B cell (primary cell): ENCODE measurements at places on chromosomes 11 and 22. TPM values are rescaled to one million over a fixed set of nuclear protein-coding genes. Genes with fewer than 3 reads are reported as not detected.

ZNF280B gene
- total RNA-seq = 2.9 and 3.5 TPM in 2 replicates

OR6A2 gene
- total RNA-seq = 0.10 and 0.12 TPM in 2 replicates

APOBEC3H gene
- 0.59 and 1.0 TPM in 2 replicates for total RNA-seq

CLP1 gene
- total RNA-seq = 15.5 and 15.8 TPM in 2 replicates

OR52H1 gene
- 0.37 and 0.49 TPM in 2 replicates for total RNA-seq

- no peak for DNase-seq
Measured at GRCh38 chr11:73396985-73397384, 20.8 kb downstream of the RELT start.

GRCh38 chr11:63767267-63767564, 1.4 kb downstream of the ZFTA start:
- DNase-seq = no peak

GRCh38 chr11:65773784-65774411, 6.9 kb downstream of the AP5B1 start:
- DNase-seq = no peak

- peak; percentile 41 for DNase-seq
Measured at GRCh38 chr22:50691521-50691920, 18.9 kb downstream of the SHANK3 start.

DNA sequence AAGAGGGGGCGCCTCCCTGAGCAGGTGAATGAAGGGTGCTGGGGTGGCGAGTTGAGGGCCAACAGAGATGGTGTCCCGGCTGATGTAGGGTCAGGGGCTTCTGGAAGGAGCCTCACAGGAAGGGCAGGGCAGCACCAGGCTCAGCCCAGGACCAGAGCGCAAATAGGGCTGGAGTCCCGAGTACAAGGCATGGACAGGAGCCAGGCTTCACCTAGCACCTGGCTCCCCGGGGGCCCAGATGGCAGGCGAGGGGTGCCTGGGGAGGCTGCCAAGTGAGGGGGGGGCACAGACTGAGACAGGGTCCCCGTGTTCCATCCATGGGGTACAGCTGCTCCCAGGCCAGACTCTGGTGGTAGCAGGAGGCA, 105.8 kb downstream of the KCNQ1 start:
- DNase-seq = no peak

GRCh38 chr11:75240311-75241035, at the start of gene TPBGL:
TSS of gene TPBGL (plus strand) at chr11:75240774. CDS start at chr11:75241050, 276 bp downstream.
- no peak for DNase-seq

DNA sequence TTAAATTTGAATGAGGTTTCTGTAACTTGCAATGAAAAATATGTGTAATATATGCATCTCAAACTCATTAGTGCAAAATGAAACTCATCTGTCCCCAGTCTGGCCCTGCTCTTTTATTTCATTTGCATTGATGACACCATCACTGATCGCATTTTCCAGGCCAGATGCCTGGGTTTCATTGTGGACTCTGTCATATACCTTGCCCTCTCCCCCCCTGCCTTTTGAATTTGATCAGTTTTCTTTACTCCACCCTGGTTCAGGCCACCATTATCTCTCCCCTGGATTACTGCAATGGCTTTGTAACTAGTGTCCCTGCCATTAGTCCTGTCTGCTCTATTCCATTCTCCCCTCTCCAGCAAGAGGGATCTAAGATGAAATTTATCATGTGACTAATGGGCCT, 360.6 kb upstream of the C11orf87 start:
- DNase-seq = no peak

DNA sequence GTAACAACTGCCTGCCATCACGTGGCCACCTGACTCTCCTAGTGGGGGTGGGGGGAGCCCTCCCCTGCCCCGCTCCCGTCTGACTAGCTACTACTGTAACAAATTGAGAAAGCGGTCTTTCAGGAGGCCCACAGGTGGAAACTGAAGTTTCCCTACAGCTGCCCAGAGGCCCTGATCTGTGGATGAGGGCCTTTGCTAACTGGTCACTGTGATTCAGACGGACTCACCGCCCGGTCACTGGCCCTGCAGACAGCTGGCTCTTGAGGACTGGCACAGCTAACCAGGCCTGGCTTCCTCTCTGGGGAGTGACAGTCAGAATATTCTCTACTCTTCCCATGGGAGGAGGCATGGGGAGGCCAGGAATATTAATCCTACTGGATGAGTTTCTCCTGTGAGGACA, 116.8 kb downstream of the ARHGAP8 start:
- DNase-seq = no peak

- no peak for DNase-seq
Measured at GRCh38 chr11:97751405-97751804, 1269.3 kb upstream of the CNTN5 start.

DNA sequence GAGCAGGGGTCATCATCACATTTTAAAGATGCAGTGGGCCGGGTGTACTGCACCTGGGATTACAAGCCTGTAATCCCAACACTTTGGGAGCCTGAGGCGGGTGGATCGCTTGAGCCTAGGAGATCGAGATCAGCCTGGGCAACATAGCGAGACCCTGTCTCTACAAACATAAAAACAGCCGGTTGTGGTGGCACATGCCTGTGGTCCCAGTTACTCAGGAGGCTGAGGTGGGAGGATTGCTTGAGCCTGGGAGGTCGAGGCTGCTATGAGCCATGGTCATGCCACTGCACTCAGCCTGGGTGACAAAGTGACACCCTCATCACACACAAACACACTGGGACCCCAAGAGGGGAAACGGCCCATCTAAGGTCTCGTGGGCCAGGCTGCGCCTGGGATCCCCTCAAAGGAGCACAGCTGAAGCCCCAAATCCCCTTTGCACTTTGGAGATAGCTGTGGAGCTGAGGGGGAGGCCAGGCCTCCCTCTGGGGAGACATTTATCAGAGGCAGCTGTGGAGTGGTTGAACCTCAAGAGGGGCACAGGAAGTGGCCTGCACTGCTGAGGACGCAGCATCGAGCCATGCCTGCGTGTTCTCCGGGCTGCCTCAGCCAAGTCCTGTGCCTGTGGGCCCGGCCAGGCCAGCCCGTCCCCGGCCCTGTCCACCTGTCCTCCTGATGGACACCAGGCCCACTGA, 27.5 kb downstream of the OSBPL5 start:
- no peak for DNase-seq

DNA sequence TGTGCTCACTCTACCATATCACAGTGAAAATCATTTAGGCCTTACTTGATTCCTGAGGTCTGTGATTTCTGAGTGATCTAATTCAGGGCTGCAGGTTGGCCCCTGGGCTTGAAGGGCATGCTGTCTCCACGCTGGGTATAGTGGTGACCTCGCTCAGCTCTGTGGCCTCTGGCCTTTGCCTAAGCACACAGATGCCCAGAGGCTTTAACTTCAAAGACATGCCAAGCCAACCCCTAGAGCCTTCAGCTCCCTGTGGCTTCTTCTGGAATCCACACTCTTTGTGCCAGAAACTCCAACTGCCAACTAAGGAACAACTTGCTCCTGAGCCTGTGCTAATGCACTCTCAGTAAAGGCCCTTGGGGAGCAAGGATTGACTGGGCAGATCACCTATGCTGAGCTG, 232.6 kb upstream of the MPPED2 start:
- DNase-seq = no peak

DNA sequence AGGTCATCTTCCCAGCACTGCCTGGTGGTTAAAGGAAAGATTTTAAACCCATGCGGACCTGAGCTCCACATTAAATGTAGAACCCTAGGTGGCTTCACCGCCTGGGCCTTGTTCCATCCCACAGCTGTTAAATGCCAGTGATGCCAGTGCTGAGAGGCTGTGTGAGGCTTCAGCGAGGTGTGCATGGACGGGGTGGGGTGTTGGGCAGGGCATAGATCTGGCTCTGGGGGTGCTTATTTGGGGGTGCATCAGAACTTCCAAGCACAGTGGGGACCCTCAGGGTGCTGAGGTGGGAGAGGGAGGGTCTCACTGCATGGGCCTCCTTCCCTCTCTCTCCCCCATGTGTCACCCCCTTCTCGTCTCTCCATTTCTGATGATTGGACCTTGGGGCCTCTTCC, 90.1 kb upstream of the B3GAT1 start:
- no peak for DNase-seq

DNA sequence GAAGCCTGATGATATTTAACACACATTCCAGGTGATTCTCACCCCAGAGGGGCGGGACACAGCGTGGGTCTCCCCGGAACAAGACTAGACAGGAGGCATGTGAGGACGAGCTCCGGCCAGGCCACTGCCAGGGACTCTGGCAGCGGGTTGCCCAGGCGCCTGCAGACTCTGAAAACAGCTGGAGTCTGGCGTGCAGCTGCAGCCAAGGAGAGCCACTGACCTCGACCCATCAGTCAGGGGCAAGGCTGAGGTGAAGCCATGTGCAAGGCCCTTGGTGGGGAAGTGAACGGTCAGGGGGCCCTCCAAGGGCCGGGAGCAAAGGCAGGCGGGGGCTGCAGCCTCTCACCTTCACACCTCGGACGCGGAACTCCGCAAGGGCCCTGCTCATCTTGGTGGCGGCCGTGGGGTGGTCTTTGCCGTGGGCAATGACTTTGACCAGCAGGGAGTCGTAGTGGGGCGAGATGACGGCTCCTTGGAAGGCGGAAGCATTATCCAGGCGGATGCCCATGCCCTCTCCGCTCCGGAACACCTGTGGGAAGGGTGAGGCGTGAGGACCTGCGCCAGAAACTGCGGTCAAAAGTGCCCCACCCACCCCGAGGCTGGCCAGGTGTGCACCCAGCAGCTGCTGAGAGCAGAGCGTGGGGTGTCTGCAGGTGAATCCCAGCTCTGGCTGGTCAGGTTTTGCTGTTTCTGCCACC, 6.7 kb downstream of the LRFN4 start:
- no peak for DNase-seq

DNA sequence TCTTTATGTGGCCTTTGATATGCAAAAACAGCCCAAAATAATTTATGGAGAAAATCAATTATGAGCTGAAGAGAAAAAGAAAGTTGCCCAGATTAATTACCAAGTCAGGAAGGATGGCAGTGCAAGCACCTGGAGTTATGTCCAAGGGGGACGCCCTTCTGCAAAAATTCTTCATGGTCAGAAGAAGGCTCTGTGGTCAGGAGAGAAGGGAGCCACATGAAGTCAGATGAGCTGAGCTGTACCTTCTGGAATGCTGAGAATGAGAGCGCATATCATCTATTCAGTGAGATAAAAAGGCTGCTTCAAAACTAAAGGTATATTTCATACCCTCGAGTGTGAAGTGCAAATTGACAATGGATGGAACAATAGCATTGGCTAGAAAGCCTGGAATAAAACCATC, 607.4 kb downstream of the NTM start:
- no peak for DNase-seq

DNA sequence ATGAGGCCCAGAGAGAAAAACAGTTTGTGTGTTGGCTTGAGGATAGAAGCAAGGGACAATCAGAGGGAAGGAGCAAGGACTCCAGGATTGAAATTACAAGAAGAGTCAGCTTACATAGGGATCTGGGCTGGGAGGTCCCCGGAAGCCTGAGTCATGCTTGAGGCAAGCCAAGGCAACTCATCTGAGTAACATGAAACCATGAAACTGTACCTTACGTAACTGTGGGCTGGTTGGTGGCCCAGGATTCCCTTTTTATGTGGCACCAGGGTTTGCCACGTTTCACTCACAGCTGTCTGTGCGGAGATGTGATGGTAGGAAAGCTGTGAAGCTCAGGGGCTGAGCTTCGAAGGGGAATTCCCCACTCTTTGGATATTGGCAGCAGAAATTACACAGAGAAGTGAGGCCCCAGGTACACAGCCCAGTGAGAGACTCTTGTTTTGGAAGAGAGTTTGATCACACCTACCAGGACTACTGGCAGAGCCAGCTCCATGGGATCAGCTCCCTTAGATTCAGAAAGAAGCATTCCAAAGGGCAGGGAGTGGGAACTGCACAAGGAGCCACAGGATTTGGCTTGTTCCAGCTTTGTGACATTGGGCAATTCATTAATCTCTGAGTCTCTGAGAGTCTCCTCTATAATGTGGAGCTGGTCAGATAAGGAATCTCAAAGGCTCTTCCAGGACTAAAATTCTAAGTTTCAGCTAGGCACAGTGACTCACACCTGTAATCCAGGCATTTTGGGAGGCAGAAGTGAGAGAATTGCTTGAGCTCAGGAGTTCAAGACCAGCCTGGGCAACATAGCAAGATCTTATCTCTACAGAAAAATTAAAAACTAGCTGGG, 7.8 kb downstream of the SLC5A1 start:
- DNase-seq = no peak

DNA sequence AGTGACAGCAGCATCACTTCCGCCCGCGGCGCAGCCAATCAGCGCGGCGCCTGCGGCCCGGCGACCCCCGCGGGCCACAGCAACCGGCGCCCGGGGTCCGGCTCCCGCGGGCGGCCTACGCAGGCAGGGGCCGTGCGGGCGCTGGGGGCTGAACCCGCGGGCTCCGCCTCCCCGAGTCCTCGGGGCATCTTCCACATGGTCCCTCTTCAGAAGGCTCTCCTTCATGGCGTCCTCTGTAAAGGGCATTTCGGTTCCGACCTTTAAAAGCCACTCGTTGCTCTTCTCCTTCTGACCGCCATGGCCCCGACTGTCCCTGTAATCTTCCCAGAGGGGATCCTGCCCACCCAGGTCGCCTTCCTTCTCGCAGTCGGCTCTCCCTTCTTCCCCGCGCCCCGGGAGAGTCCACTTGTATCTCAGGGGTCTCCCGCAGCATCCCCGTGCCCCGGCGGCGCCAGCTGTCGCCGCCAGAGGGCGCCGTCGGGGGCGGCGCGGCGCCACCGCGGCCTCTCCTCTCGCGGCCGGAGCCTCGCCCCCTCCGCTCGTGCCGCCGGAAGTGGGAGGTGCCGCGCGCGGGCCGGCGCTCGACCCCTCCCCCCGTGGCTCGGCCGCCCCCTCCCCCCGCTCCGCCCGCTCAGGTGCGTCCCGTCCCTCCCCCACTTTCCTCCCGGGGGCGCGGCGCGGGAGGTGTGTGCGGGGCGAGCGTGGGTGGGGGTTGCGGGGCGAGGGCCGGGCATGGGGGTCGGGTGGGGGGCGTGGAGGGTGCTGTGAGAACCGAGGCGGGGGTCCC, at the start of gene RNF214:
TSS of gene RNF214 (plus strand) at position 580 of the 787 bp plus-strand sequence. CDS start 1,602 bp downstream, outside the sequence.
- peak; percentile 89 for DNase-seq

DNA sequence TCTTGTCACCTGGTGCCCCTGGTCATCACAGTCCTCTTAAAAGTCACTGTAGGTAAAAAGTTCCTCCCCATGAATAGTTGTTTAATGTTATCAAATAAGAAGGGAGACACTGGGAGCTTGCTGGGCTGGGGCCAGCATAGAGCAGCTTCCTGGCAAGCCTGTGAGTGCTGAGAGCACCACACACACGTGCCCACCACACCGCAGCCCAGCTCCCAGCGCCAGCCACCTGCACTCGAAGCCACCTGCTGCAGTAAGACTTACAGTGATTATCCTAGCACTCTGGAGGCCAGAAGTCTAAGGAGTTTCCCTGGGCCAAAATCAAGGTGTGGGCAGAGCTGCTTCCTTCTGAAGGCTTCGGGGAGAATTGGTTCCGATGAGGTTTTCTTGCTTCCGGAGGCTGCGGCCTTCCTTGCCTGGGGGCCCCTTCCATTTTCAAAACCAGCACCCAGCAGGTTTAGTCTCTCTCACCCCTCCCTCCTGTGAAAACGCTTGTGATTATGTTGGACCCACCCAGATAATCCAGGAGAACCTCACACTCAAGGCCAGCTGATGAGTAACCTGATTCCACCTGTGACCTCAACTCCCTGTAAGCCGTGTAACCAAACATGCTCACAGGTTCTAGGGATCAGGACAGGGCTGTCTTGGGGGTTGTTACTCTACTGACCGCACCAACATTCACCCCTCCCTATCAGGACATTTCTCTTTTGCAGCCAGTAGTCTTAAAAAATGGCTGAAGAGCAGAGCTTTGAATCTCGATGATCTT, 687.2 kb downstream of the TBC1D22A start:
- no peak for DNase-seq

GRCh38 chr11:36101466-36101865, 157.6 kb downstream of the LDLRAD3 start:
- no peak for DNase-seq

GRCh38 chr11:82791779-82792178, 58.1 kb upstream of the FAM181B start:
- no peak for DNase-seq

- no peak for DNase-seq
Measured at GRCh38 chr11:86596861-86597586, 75.4 kb downstream of the ME3 start.
